CD4-positive, alpha-beta T cell treated with Interleukin-2 at 100 ng/mL for 4 hours (primary cell): ENCODE measurements at places on chromosomes 5 and 9.

DNA sequence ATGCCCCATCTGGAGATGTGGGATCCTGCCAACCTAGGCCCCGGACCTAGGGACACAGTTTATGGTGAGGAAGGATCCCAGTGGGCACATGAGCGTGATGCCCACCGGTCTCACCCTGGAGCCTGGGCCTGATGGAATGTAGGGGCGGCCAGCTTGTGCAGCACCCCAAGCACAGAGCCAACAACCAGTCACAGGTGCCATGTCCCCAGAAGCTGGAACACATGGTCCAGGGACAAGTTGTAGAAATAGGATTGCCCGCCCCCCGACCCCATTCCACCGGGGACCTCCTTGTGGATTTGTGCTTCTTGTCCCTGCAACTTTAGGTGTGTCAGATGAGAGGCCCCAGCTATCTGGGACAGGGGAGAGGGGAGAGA, 48.9 kb downstream of the C9orf50 start:
- no peak for DNase-seq

DNA sequence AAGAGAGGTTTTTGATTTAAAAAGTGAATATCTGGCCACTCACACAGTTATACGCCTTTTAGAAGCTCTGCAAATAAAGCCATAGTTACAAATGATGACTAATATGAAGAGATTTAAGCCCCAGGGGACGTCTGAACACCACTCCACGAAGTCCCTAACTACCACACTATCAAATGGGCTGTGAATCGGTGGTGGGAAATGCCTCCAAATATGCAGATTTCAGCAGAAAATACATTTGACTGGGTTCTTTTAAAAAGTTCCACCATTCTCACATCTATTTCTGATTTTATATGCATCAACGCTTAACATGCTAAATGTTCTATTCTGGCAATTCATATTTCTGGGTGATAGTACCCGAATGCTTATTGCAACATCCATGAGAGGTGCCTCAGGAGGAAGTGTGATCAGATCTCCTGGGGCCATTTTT, 22.5 kb downstream of the TICAM2 start:
- no peak for DNase-seq

GRCh38 chr5:133827830-133828229, 140.6 kb downstream of the C5orf15 start:
- no peak for DNase-seq

DNA sequence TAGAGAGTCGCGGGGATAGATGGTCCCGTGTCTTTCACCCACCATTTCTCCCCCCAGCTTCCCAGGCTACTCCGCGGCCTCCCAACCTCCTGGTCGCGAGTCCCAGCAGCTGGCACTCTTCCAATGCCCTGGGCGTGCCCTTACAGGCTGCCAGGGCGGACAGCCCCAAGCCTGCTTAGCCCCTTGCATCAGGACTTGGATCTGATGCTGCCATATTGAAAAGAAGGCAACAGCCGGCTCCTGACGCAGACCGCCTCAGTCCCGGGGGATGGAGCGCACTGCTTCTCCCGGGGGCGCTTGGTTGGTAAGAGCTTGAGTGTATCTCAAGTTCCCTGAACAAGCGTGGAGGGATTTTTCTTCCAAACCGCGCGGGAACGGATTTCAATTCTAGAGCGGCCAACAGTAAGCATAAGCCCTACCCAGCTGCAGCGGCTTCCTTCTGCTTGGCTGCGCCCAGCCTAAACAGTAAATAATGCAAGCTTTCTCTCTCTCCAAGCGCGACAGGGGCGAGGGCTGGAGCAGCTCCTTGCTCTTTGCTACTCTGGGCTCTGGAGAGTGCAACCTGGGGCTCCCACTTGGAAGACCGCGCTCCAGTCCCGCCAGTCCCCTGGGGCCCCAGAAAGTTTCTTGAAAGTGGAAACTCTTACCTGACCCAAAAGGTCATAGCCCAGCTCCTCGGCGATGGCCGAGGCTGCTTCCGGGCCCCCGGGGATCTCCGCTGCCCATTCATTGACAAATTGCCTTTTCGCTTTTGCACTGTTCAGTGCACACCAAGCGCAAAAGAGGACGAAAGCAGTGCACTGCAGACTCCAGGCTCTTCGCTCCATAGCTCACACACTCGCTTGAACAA, 607 bp downstream of the PCSK1 start:
- no peak for DNase-seq

GRCh38 chr9:72907421-72907820, 45.4 kb downstream of the ALDH1A1 start:
- DNase-seq: no peak

DNA sequence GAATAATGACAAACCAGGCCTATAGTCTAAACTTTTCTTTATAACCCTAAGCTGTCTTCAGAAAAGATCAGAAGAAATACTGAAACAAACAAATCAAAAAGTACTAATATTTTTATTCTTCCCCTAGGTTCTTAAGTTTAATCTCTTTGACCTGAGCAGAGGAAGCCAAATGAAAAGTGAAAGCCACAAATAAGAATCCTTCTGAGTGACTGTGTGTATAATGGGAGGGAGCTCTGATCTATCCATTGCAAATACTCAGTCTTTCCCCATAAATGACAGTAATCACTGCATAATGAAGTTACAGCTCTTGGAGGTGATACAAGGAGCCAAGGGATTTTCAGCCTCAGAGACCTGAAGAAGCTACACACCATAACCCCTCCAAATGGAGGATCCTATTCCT, 126.9 kb upstream of the ATP10B start:
- no peak for DNase-seq

DNA sequence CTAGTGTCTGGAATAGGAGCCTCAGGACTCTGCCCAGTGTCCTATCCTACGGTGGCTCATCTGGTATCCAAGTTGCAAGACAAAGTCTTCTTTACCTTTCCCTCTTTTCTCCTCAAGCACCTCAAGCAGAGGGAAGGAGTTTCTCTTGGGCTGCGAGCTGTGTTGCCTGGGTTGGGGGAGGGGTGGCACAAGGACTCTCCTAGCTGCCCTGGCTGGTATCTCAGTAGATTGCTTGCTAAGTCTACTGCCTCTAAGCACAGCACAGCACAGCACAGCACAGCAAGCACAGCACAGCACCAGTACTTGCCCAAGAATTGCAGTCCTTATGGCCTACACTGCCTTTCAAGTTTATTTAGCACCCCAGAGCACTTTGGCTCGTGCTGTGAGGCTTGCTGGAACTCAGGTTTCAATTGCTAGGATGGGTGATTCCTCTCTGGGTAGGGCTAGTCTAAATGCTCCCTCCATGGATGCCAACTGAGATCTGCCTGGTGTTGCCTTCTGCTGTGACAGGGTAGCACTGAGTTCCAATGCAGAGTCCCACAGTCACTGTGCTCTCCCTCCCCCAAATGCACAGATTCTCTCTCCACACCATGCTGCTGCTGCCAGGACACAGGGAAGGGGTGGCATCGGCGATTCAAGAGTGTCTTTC, 213.1 kb upstream of the POU5F2 start:
- no peak for DNase-seq

DNA sequence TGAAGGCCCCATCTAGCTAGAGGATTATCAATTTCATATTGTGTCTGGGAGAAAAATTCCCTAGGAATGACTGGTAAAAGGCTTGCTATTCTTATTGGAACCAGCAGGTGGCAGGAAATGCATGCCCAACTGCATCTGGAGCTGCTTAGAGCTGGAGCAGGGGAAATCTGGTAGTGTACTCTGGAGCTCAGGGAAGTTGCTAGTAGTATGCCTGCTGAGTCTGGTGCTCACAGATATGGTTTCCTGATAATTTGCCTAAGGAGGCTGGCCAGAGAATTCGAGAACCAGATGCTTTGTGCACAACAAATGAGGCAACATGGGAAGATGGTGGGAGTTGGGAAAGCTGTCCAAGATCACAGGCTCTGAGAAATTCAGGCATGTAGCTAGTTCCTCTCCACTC, 53.7 kb downstream of the G3BP1 start:
- DNase-seq: peak; percentile 54

- DNase-seq: no peak
Measured at GRCh38 chr5:82839881-82840280, 237.3 kb downstream of the TMEM167A start.

DNA sequence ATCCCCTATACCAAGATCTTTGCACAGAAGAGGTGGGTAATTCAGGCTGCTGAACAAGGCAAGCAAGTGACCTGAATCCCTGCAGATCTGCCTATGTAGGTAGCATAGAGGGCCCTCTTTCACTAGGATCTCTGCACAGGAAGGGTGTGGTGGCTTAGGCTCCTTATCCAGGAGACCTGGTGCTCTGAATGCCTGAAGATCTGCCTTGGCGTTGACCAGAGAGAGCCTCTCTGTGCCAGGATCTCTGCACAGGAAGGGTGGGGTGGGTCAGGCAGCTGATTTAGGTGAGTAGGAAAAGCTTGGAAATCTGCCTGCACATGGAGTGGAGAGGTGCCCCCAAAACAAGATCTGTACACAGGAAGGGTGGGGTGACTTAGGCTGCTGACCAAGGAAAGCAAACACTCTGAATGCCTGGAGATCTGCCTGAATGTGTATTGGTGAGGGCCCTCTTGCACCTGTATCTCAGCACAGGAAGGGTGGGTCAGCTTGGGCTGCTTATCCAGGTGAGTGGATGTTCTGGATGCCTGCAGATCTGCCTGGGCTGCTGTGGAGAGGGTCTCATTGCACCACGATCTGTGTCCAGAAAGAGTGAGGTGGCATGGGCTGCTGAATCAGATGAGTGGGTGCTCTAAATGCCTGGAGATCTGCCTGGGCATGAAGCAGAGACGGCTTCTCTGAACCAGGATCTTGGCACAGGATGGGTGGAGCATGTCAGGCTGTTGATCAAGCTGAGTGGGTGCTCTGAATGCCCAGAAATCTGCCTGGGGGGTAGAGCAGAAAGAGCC, 365.9 kb downstream of the DMAC1 start:
- no peak for DNase-seq

GRCh38 chr5:31884896-31885295, 246.0 kb downstream of the PDZD2 start:
- no peak for DNase-seq

DNA sequence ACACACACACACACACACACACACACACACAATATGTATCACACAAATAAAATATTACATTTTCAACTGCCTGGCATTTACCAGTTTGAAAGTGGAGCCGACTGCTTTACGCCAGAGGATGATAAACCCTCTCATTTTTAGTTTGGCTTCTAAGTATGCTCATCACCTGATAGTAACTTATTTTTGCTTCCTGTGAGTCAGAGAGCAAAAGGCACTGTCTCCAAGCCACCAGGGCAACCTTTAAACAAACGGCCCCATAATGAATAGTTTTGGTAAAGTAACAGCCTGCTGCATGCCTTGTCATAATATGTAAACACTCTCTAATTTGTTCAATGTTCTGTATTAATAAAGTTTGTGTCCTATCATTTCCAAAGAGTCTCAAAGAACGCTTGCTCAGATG, 26.9 kb downstream of the KLF4 start:
- DNase-seq: no peak

GRCh38 chr5:135553688-135554462, 18.1 kb upstream of the NEUROG1 start:
- DNase-seq: no peak

GRCh38 chr5:132639706-132640130, 18.3 kb upstream of the IL13 start:
- DNase-seq: no peak

DNA sequence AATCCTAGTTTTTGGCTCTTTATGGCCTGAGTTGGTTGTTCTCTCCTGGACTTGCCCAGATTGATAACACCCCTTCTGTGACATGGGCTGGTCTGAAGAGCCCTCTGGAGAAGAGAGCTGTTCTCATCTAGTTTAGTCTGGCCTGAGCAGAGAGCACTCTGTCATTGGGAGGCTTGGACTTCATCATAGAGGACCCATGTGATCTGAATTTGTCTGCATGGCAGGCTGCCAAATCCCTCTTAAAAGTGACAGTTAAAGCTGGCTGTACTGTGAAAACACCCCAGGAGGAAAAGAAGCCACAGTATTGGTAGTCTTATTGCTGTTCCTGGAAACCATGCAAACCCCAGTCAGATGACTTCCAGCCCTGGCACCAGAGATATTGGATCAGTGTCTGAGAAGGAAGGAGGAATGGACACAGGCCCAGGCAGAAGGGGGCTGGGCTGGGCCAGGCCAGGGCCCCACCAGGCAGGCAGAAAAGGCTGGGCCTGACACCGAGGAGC, 3.7 kb upstream of the WDR31 start:
- DNase-seq: no peak

DNA sequence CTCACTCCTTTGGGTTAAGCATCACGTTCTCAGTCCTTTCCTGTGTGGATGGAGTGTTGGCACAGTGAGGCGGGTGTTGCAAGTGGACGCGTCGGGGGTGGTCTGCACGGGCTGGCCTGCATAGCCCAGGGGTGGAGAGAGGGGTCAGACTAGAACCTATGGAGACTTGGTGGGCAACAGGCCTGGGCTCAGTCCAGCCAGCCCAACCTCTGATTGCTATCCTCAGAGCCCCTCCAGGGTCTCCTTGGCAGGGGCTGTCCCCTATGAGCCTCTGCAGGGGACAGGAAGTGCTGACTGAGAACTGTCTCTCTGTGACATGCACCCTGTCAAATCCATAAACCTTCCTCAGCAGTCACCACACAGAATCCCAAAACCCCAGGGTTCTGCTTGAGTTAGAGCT, 2.3 kb downstream of the DCANP1 start:
- no peak for DNase-seq

GRCh38 chr5:75202935-75203334, 33.7 kb downstream of the ANKRD31 start:
- no peak for DNase-seq

- DNase-seq: no peak
Measured at GRCh38 chr5:173452119-173452905, 124.1 kb upstream of the STC2 start.

GRCh38 chr5:109496112-109496511, 86.3 kb upstream of the PJA2 start:
- DNase-seq: no peak

- no peak for DNase-seq
Measured at GRCh38 chr5:136927571-136927970, 562.2 kb upstream of the TRPC7 start.

DNA sequence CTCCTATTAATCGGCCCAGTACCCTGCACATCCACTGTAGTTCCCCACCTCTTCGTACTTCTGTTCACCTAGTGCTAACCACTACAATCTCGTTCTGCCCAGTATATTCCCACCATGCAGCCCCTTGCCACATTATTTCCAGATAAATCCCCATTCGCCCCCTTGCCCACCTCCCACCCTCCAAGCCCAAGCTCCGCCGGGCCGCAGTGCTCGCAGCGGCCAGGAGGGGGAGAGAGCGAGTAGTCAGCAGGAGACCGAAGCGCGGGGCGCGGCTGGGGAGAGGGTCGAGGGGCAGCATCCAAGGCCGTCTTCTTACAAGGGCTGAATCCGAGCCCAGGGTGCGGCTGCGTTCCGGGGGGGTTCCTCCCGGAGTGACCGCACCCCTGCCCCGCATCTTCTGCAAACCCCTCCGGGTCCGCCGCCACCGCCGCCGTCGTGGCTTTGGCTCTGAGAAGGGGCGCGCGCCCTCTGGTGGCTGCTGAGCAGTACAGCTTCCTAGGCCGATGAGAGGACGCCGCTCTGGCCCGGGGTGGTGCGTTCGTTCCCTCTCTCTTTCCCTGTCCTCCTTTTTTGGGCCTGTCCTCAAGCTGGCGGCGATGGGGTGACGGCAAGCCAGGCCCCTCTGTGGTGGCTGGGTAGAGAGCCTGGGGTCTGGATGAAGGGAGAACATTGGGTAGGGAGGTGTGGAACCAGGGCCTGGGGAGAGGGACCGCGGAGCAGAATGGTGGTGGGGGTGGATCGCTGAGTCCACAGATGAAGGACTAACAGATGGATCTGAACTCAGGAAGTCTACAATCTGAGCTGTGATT, 30.0 kb upstream of the PSD2 start:
- DNase-seq: peak; percentile 78

- DNase-seq: no peak
Measured at GRCh38 chr9:216866-217265, 2.2 kb downstream of the DOCK8 start.

- DNase-seq: peak; percentile 72
Measured at GRCh38 chr9:96015876-96016686, 140.6 kb downstream of the ERCC6L2 start.
